ENCODE measurements at places on chromosomes 3 and 15.

DNA sequence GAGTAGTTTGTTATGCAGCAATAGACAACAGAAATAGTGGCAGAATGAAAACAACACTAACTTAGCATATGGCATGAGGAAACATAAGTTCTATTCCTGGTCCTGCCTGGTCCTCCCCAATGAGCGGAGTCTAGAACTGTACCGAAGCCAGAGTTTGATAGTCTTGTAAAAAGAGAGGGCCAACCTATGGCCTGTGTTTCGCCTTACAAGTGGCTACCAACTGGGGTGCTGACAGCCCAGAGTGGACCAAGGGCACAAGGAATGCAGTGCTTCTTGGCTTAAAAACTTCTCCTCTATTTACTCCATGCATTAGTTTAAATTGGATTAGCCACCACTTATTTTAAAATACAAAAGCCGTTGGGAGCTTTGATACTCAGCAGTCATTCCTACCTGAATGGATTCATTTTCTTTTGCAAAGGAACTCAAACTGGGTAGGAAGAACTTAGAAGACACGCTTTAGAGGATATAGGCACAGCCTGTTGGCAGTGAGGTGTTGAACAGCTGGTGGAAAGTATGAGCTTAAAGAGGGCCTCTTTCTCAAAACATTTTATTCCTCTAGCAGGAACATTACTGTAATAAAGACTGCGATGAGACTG lies 302.9 kb downstream of the PLCL2 start:
- no peak for DNase-seq

DNA sequence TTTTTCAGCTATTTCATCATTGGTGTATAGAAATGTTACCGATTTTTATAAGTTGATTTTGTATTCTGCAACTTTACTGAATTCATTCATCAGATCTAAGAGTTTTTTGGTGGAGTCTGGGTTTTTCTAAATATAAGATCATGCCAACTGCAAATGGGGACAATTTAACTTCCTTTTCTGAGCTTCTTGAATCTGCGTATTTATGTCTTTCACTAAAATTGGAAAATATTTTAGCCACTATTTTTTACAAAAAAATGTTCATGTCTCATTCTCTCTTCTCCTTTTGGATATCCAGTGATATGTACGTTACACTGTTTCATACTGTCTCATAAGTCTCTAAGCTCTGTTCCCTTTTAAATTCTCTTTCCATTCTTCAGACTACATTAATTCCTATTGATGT lies 123.8 kb downstream of the ISL2 start:
- no peak for DNase-seq

DNA sequence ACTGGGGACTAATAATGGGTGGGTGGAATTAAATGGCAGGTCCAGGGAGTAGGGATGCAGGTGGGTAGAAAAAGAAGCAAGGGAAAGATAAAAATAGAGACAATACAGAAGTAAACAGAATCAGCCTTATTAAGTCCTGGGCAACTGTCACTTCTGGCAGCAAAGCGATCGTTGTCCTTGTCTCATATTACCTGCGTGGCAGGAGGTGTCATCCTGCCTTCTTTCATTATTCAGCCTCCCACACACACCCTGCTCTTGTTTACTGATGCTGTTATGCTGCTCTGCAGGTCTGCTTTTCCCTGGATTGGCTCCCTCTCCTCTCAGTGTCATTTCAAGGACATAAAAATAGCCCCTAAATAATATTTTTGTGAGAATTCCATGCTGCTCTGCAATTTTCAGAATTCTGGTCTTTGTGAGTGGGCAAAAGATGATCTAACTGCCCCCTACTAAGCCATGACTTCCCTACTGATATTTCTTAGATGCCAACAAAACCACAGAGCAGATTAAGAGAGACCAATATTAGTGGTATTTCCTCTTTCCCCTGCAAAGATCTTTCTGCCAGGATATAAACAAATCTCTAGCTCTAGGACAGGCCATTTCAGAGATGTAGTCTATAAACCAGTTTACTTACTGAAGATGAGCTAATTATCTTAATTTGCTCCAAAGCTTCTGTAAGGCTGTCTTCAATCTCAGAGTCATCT lies 8.5 kb downstream of the VEPH1 start:
- no peak for DNase-seq

GRCh38 chr15:91318516-91318915 lies 218.5 kb downstream of the SV2B start:
- no peak for DNase-seq

DNA sequence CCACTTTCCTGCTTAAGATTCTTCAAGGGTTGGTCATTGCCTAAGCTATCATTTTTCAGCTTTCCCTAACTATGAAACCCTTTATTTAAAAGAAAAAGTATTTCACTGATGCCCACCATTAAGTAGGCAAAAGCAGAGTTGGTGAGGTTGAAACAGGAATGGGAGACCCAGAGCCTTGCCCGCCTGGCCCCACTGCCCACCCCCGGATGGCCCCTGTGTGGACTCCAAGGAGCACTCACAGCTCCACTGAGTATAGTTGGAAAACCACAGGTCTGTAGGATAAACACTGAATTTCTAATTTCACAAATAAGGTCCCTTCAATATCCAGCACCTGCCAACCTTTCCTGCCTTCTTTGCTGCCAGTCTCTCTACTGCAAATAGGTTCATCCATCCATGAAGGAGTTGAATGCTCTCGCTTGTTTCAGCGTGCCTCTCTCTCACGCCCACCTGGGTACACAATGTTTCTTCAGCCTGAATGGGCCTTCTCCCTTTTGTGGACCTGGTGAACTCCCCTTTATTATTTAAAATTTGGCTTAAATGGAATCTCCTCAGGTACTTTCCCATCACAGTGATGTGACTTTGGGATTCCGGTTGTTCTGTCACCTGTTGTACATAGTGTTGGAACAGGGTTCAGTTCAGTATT lies 8.7 kb upstream of the ACAP2 start:
- DNase-seq, result no peak

GRCh38 chr15:31247404-31247803 lies 79.2 kb upstream of the KLF13 start:
- no peak for DNase-seq

- DNase-seq, result no peak
Observed at GRCh38 chr3:17775073-17775472, 32.6 kb upstream of the TBC1D5 start.

DNA sequence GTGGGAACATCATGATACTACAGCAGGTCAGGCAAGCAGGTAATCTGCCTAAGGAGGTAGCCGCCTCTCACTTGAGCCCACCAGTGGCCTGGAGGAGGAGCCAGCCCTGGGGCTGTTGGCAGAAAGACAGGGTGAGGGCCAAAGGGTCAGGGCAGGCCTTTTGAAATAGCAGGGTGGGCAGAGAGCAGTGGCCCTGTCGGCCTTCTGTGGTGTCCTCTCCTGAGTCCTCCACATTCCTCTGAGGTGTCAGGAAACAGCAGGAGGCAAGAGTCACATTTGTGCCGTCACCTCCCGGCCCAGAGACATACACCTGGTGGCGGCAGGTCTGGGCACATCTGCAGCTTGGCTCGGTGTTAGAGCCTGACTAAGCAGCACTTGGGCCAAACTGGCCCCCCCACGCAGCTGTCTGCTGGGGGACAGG lies 3.9 kb upstream of the BNC1 start:
- no peak for DNase-seq

GRCh38 chr3:24351779-24352469 lies 142.7 kb downstream of the THRB start:
- DNase-seq, result no peak

DNA sequence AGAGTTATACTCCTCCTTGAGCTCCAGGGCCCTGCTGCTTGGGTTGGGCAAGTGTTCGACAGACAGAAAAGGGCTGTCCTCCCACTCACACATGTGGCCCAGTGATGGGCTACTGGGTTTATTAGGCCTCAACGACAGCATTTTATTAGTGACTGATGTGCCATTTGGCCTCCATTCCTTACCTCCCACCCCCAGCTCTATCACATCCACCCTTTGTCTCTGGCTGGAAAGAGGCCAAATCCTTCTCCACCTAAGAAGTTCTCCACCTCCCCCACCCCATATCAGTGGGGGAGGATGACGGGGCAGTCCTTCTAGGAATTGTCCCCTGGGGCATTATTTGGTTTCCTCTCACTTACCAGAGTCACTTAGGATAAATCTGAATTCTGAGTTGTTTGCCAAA lies 57.1 kb upstream of the WNT5A start:
- no peak for DNase-seq

DNA sequence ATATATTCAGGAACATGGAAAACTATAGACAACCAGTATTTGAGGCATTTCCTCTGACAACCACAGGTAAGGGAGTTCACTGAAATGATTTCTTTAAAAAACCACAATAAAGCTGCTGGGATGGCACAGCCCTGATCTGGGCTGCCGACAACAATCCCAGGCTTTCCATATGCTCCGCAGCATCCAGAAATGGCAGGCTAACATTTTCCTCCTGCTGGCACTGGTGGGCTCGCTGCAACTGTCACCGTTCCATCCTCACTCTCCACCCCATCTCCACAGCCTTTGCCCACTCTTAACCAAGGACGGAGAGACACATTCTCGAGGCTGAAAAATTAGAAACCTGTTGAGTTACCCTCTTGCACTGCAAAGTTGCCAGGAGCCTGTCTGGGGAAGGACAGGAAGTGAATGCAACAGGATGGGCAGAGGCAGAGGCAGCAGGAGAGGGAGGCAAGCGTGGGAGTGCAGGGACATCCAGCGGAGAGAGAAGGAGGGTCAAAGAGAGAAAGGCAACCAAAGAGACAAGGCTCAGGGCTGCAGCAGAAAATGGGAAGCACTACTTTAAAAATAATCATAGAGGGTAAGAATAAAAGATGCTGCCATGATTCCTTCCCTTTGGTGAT lies 79.0 kb upstream of the ARRDC4 start:
- no peak for DNase-seq

- DNase-seq, result no peak
Observed at GRCh38 chr15:37394402-37395099, 294.2 kb upstream of the MEIS2 start.

DNA sequence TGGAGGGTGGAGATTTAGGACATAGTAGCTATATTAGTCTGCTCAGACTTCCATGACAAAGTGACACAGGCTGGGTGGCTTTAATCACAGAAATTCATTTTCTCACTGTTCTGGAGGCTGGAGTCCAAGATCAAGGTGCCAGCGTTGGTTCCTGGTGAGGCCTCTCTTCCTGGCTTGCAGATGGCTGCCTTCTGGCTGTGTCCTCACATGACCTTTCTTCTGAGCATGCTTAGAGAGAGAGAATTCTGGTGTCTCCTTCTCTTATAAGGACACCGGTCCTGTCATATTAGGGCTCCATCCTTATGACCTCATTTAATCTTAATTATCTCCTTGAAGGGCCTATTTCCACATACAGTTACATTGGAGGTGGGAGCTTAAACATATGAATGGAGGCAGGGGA lies 14.9 kb upstream of the SHC4 start:
- DNase-seq, result no peak

GRCh38 chr3:152595975-152596821 lies 238.7 kb upstream of the P2RY1 start:
- DNase-seq, result no peak

GRCh38 chr3:3053974-3054373 lies 56.2 kb downstream of the IL5RA start:
- no peak for DNase-seq

DNA sequence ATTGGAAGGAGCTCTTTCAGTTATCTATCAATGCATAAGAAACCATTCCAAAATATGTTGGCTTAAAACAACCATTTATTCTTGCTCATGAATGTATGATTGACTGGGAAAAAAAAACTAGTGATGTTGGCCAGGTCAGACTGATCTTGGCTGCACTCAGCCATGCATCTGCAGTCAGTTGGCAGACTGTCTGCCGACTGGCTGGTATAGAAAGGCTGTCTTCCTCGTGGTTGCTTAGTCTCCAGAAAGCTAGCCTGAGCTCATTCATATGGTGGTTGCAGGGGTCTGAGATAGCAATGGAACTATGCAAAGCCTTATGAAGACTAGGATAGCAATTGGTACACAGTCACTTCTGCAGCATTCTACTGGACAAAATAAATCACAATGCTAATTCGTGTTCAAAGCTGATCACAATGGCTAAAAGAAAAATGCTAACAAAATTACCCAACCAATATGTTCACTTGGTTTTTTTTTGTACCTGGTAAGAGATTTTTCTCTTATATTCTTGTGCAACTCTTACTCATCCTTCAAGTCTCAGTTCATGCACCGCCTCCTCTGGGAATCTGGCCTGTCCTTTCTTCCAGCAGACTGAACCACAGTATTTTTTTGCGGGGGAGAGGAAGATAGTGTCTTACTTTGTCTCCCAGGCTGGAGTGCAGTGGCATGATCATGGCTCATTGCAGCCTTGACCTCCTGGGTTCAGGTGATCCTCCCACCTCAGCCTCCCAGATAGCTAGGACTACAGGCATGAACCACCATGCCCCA lies 126.8 kb downstream of the KCNAB1 start:
- DNase-seq, result no peak

DNA sequence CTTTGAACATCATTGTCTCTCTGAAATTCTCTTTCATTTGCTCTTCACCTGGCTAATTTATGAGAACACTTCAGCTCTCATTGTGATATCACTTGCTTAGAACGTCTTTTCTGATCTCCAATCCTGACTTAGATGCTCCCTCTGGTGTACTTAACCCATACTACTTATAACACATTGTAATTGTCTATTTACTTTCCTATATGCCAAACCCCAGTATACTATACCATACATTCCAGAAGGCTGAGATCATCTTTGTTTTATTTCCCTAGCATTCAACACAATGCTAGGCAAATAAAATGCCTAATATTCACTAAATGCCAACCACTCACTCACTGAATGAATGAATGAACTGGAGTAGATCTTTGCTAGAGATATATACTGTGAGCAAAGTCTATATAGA lies 27.0 kb upstream of the PEX5L start:
- DNase-seq, result no peak

DNA sequence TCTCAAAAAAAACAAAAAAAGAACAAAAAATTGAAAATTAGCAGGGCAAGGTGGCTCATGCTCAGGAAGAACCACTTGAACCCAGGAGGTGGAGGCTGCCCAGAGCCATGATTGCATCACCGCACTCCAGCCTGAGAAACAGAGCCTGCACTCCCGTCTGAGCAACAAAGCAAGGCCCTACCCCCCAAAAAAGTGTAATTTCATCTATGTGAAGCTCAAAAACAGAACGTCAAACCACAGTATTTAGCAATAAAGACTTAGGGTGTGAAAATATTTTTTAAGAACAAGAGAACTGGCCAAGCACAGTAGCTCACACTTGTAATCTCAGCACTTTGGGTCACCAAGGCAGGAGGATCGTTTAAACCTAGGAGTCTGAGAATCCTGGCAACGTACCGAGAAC lies 38.2 kb downstream of the STAG1 start:
- no peak for DNase-seq

GRCh38 chr3:184954251-184954650 lies 142.3 kb downstream of the VPS8 start:
- no peak for DNase-seq

DNA sequence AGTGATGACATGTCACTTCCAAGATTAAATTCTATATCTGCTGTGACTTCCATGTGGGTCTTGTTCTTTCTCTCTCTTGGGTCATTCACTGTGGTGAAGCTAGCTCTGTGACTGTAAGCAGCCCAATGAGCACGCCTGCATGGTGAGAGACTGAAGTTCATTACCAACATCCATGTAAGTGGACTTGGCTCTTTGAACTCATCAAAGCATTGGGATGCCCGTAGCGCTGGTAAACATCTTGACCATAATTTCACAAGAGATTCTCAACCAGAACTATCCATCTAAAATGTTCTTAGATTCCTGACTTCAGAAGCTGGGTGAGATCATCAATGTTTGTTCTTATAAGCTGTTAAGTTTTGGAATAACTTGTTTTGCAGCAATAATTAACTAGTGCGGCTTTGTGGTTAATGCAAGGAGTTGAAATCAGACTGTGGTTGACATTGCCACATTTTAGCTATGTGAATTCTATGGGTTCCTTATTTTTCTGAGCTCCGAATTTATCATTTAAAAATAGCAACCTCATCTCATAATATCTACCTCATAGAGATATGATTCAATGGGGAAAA lies 31.6 kb upstream of the LRRC3B start:
- no peak for DNase-seq
